ENCODE measurements at places on chromosomes 2 and 18. TPM values are rescaled to one million over a fixed set of nuclear protein-coding genes. Genes with fewer than 3 reads are reported as not detected.

The SLC5A7 gene
- not detected for total RNA-seq

The TMEM200C gene
- total RNA-seq = not detected

The COL4A4 gene
- 0.14 TPM for total RNA-seq

The RAB12 gene
- total RNA-seq = 42.2 TPM

The TCF23 gene
- total RNA-seq = not detected

The PLCD4 gene
- 1.4 TPM for total RNA-seq

The DSC3 gene
- under 0.01 TPM for total RNA-seq

The ALK gene
- total RNA-seq = not detected

The SP5 gene
- total RNA-seq = not detected

The PPP1R1C gene
- not detected for total RNA-seq

The UGT1A5 gene
- total RNA-seq = not detected

The AGFG1 gene
- total RNA-seq = 98.6 TPM

The ICA1L gene
- 3.9 TPM for total RNA-seq

The OTX1 gene
- total RNA-seq = not detected

The ICOS gene
- total RNA-seq = not detected

The CLEC4F gene
- total RNA-seq = not detected

The SIX3 gene
- total RNA-seq = not detected

The PDE11A gene
- total RNA-seq = 0.43 TPM

The SULT1C4 gene
- total RNA-seq = not detected

The NGEF gene
- 0.57 TPM for total RNA-seq

The RNF125 gene
- total RNA-seq = not detected

The PAX3 gene
- not detected for total RNA-seq

The SLC5A6 gene
- 39.6 TPM for total RNA-seq

The SCYGR4 gene
- total RNA-seq = not detected

The TRIM43 gene
- not detected for total RNA-seq

The UBR3 gene
- total RNA-seq = 14.7 TPM

The IL36G gene
- not detected for total RNA-seq

The DPP10 gene
- not detected for total RNA-seq

The ZNF516 gene
- total RNA-seq = 28.2 TPM

The MYOM1 gene
- 0.22 TPM for total RNA-seq

The CFAP221 gene
- total RNA-seq = not detected

The IGFBP2 gene
- 35.0 TPM for total RNA-seq

The ZSWIM2 gene
- not detected for total RNA-seq

The GKN2 gene
- 0.22 TPM for total RNA-seq

The HTR2B gene
- 11.7 TPM for total RNA-seq

The ASNSD1 gene
- 66.1 TPM for total RNA-seq

The NFATC1 gene
- total RNA-seq = 3.7 TPM
